ENCODE measurements at places on chromosomes 12 and 14.
A peak's percentile ranks its signal among the peaks of the same experiment; 100 is the strongest.

GRCh38 chr12:31589904-31590641 is 863 bp downstream of the DENND5B start:
- peak; percentile 3 for DNase-seq

GRCh38 chr14:75578786-75579337 is 442 bp downstream of the FLVCR2 start:
- DNase-seq, result no peak

DNA sequence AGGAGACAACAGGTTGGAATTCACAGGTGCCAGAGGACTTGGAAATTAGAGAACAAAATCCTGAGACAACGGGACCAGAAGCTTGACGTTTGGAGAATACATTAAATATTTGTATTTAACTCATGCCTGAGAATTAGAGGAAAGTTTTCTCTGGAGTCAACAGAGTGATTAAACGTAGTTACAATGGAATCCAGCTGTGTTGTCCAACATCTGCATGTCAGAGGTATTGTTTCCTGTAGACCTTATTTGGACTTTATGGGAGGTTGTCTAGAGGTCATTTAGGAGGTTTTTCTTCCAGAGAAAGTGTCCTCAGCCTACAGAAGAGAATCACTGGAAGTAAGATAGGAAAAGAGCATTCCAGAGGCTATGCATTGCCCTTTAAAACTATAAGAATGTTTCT is 45.1 kb upstream of the RERGL start:
- DNase-seq, result no peak

- DNase-seq, result no peak
Measured at GRCh38 chr14:59538936-59539335, 37.7 kb downstream of the CCDC175 start.

DNA sequence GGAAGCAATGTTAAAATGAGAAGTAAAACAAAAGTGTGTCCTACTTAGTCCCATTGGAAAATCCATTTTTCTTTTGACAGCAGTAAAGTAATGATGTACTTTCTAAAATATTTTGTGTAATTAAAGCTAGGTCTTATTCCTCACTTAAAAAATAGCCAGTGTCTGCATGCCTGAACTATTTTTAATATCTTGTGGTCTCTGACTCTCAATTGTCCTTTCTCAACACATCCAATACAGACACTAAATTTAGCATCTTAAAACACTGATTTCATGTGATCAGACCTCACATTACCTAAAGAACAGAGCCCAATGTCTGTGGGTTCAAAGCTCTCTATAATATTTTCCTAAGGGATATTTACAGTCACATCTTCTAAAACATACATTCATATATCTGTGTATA is 108.0 kb downstream of the DERA start:
- DNase-seq, result no peak

- no peak for DNase-seq
Measured at GRCh38 chr14:24784981-24785380, 151.0 kb upstream of the GZMB start.

DNA sequence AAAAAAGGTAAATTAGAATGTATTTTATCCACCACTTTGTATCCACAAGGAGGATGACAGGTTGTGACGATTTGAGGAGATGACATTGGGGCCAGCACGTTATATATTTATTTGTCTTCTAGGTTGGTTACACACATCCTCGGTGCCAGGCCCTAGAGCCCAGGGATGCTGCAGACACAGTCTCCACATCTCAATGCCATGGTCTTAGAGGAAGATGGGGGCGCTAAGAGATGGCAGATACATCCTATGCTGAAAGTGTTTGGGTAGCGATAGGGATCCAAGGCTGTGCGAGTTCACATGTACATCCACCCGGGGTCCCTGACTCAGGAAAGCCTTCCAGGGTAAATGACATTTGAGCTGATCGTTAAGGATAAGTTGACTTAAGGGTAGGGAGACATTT is 193.1 kb upstream of the GSC start:
- DNase-seq, result no peak

GRCh38 chr12:104877103-104877705 is 80.9 kb downstream of the SLC41A2 start:
- DNase-seq, result peak; percentile 2

GRCh38 chr14:105382343-105383082 is 15.8 kb upstream of the TEX22 start:
- DNase-seq, result no peak

DNA sequence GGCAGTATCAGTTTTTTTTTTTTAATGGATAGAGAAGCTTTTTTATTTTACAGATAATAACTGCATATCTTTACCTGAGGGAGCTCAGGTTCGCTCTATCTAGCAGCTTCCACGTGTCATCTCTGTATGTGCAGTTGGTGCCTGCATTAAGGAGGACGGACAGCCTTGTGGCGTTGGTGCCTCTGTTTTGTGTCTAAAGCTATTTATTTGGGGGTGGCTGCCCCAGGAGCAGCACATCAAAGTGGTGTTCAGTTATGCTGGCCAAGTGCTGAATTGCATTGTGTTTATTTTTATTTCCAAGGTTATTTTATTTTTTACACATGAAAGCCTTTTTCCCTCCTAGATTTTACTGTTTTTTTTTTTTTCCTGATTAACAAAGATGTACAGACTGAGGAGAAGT is 59.7 kb downstream of the RASSF3 start:
- no peak for DNase-seq

GRCh38 chr12:14560904-14561574 is 6.6 kb downstream of the PLBD1 start:
- DNase-seq, result no peak

GRCh38 chr12:105272152-105272551 is 36.2 kb upstream of the APPL2 start:
- DNase-seq, result no peak

GRCh38 chr12:124994437-124994975 is 1.1 kb downstream of the BRI3BP start:
- no peak for DNase-seq

DNA sequence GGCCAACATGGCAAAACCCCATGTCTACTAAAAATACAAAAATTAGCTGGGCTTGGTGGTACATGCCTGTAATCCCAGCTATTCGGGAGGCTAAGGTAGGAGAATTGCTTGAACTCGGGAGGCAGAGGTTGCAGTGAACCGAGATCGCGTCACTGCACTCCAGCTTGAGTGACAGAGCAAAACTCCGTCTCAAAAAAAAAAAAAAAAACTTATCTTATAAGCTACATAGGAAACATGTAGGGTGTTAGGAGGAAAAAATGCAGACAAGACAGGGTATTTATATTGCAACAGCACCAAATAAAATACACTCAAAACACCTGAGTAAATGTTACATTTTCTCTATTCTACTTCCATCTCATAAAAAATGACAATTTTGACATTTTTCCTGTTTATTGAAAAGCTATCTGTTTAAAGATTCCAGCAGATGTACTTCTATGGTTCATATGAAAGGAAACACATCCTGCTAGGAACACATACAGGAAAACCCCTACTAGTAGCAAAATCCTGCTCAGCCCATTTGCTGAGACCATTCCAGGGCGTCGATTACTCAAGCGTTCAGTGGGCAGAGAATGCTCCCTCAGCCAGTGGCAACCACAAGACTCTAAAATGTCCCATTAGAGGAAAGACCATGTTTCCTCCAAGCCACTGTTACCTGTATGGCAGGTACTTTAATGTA is 19.7 kb downstream of the CORO1C start:
- DNase-seq, result no peak

GRCh38 chr12:3667485-3667884 is 85.4 kb downstream of the CRACR2A start:
- DNase-seq, result no peak

DNA sequence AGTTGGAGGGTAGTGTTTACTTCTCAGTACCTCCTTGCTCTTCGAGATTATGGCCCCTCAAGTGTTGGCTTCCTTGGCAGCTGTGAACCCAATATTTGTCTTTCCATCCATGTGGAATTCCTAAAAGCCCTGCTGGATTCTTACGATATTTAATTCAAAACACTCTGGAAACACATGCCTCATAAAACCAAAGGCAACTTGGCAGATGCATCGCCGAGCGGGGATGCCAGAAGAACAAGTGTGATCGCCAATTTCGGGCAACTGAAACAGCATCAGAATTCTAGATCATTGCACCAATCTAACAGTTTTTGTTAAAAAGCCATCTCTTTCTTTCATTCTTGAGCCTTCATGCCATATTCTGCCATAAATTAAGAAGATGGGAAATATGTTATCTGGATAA is 934.4 kb downstream of the AACS start:
- DNase-seq, result no peak

- no peak for DNase-seq
Measured at GRCh38 chr12:3214526-3215365, 137.6 kb downstream of the TSPAN9 start.

- no peak for DNase-seq
Measured at GRCh38 chr14:100534528-100535286, 52.5 kb downstream of the BEGAIN start.

DNA sequence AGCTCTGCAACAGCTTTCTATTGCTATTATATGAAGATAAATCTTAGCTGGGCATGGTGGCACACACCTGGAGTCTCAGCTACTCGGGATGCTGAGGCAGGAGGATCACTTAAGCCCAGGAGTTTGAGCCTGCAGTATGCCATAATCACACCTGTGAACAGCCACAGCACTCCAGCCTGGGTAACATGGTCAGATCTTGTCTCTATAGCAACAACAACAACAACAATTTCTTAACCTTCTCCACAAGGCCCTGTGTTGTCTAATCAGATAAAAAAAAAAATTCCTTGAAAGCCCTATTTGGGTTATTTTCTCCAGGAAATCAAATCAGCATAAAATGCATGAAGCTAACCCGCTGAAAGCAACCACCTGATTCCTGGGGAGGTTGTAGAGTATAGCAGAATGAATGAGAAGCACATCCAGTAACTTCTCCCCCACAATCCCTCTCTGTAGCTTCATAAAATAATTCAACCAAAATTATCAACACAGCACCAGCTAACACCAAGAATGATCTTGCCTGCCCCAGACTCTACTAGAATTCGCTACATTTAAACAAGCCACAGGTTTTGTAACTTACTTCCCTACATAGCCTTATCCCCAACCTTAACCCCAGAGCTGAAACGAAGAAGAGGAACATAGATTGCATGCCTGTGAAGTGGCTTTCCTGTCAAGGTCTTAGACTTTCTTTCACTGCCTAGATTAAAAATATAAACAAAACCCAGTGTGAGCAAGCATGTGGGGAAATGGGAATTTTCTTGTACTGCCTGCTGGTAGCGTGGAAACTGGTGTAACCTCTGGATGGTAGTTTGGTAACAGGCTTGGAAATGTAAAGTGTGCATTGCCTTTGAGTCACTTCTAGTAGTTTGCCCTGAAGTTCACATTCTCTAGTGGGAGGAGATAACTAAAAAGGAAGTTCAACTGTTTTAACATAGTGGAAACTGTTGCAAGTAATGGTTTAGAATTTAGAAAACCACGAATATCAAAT is 6.0 kb upstream of the STK38L start:
- no peak for DNase-seq

- DNase-seq, result no peak
Measured at GRCh38 chr14:77965919-77966435, 166.1 kb downstream of the ADCK1 start.

GRCh38 chr12:120835657-120836056 is 68.5 kb downstream of the SPPL3 start:
- no peak for DNase-seq

GRCh38 chr14:20603813-20604690 is 12.9 kb upstream of the RNASE12 start:
- no peak for DNase-seq

DNA sequence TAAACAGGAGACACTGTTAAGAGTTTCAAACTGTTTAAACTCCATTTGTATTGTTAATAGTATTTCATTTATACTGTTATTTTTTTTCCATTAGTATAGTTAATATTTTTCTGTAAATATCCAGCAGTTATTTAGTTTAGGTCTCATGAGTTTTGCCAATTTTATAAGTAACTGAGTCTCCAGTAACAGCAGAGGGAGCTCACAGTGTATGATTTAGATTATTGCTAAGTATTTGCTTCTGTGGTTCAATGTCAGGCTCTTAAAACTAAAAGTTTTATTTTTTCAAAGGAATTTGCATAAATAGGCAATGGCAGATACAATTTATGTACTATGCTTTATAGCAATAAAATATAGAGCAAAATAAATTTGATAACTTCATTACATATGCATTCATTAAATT is 209.7 kb downstream of the ATXN7L3B start:
- no peak for DNase-seq

DNA sequence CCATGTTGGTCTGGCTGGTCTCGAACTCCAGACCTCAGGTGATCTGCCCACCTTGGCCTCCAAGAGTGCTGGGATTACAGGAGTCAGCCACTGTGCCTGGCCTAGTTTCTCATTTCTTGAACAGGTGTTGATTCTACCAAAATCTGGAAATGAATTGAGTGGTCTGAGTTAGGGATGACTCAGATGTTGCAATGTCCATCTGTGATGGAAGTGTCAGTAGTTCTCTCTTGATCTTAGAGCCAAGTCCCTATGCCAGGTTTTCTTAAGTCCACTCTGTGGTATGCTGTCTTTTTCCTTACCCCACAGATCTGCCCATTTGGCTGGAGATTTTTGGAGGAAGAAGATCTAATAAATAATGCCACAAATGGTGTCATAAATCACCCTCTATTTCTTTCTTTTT is 12.6 kb downstream of the SNAPC1 start:
- no peak for DNase-seq

DNA sequence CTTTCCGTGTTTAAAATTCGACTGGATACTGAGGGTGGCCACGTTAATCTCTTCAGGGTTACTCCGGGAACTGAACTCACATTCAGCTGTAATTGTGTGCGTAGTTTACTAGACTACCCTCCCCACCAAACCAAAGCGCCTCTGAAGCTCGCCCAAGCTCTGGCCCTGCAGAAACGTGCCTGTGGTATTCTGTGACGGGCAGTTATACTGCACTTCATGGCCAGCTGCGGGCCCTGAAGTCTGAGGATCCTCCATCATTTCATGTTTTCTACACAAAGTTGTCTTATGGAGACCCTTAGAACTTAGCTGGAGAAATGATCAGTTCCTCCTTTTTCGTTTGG is 688 bp downstream of the ZNF26 start:
- no peak for DNase-seq

DNA sequence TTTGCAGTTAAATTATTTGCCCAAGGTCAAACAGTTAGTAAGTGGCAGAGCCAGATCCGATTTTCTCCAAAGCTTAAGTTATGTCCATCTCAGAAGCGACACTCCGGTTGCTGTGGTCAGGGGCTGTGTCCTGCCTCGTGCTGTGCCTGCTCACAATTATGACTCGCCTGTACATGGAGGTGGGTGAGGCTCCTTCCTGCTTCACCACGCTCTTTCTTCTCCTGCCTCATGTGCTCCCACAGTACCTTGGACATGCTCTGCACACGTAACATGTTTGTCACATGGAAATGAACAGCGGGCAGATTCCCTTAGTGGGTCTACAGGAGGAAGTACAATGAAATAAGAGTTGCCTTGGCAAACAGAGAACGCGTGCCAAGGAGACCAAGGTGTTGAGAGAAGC is 62.2 kb upstream of the CCND2 start:
- no peak for DNase-seq

GRCh38 chr14:74882103-74882920 is 596 bp downstream of the DLST start:
- DNase-seq, result peak; percentile 50

GRCh38 chr14:32947792-32948191 is 9.1 kb downstream of the NPAS3 start:
- DNase-seq, result no peak

GRCh38 chr12:81468206-81468605 is 290.9 kb downstream of the PPFIA2 start:
- no peak for DNase-seq

All from stimulated activated CD4-positive, alpha-beta T cell treated with anti-CD3 and anti-CD28 coated beads, Interleukin-1b, Interleukin-23, amount 100 ng/mL, for 48 hours (primary cell).